ENCODE measurements at places on chromosomes 1 and 21.

DNA sequence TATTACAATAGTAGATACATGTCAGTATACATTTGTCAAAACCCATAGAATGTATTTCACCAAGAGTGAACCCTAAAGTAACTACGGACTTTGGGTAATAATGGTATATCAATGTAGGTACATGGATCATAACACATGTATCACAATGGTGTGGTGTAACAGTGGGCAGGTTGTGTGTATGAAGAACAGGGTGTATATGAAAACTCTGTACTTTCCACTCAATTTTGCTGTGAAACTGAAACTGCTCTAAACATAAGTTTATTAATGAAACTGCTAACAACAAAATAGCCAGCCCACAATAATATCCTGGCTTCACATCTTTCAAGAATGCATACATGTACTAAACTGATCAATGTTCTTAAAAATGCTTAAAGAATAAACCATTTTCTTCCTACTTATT, 90.2 kb downstream of the RUSC1 start:
- DNase-seq = no peak

- no peak for DNase-seq
These were observed at the start of gene FNDC10 for GRCh38 chr1:1599935-1600860. Gene FNDC10 (minus strand): TSS chr1:1600135. CDS start chr1:1600015, 120 bp downstream.

DNA sequence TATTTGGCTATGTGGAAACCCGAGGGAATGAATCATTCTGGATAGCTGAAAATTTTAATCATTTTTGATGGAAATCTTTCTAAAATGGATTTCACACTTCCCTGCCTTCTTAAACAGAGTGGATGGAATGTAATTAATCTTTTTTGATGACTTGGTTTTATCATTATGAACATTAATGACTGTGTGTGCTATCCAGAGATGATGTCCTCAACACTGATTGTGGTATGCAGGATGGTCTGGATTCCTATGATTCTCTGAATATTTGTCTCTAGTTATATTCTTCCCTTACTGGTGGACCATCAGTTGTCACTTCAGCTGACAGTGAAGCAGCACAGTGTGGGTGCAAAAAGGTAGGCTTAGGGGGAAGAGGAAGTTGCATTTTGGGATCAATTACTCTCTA, 513.5 kb downstream of the LMO4 start:
- no peak for DNase-seq

DNA sequence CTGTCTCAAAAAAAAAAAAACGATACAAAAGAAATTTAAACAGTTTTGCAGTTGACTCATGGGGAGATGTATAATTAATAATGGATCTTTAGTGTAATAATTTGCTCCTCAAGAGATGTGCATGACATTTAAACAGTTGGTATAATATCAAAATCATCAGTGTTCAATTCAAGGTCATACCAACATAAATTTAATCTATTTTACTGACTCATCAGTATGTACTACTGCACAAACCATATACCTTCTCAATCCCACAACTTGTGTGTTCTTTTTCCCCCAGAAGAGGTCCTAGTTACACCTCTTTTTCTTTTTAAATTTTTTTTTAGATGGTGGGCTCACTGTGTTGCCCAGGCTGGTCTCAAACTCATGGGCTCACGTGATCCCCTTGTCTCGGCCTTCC, 23.6 kb downstream of the CDKN2C start:
- DNase-seq = no peak

- no peak for DNase-seq
These were observed 36.2 kb downstream of the UTP25 start for GRCh38 chr1:209863766-209864485.
